ENCODE measurements at places on chromosomes 7 and 10. TPM values are rescaled to one million over a fixed set of nuclear protein-coding genes. Genes with fewer than 3 reads are reported as not detected.

MYH16 gene
- 0.89 TPM for total RNA-seq

ASAH2 gene
- total RNA-seq = 0.29 TPM

PAPSS2 gene
- 11.4 TPM for total RNA-seq

ACSL5 gene
- total RNA-seq = 1.5 TPM

ITPRID1 gene
- not detected for total RNA-seq

PTN gene
- total RNA-seq = 4.7 TPM

CRHR2 gene
- not detected for total RNA-seq

CUL2 gene
- 33.8 TPM for total RNA-seq

LOXL4 gene
- 5.7 TPM for total RNA-seq

SPAM1 gene
- total RNA-seq = not detected

UPK3B gene
- not detected for total RNA-seq

PKD2L1 gene
- not detected for total RNA-seq

ZFAND2A gene
- total RNA-seq = 33.2 TPM

FGFR2 gene
- total RNA-seq = 8.9 TPM

PLEKHA1 gene
- total RNA-seq = 48.7 TPM

GALNT17 gene
- total RNA-seq = 5.0 TPM

NUPR2 gene
- not detected for total RNA-seq

ZNF248 gene
- total RNA-seq = 7.9 TPM

SAP25 gene
- total RNA-seq = 0.62 TPM

FAM24B gene
- 14.6 TPM for total RNA-seq

KLF6 gene
- total RNA-seq = 131 TPM

ZNF467 gene
- total RNA-seq = 0.48 TPM

NYAP1 gene
- total RNA-seq = 0.14 TPM

ZP3 gene
- total RNA-seq = 8.6 TPM

CHN2 gene
- total RNA-seq = 3.6 TPM

IL6 gene
- total RNA-seq = 8.5 TPM

PLAU gene
- 709 TPM for total RNA-seq

NXPH1 gene
- total RNA-seq = not detected

HOXA7 gene
- 28.8 TPM for total RNA-seq

CCDC71L gene
- total RNA-seq = 32.1 TPM

OPN1SW gene
- not detected for total RNA-seq

HOXA3 gene
- total RNA-seq = 26.4 TPM

CDH23 gene
- 0.04 TPM for total RNA-seq

FGF8 gene
- total RNA-seq = not detected

TMEM176A gene
- total RNA-seq = 18.9 TPM

OPALIN gene
- total RNA-seq = not detected

ZNF488 gene
- 0.29 TPM for total RNA-seq

LSM5 gene
- 10.0 TPM for total RNA-seq

HTR5A gene
- not detected for total RNA-seq

CLDN12 gene
- total RNA-seq = 62.7 TPM

BLNK gene
- 0.55 TPM for total RNA-seq

BICC1 gene
- total RNA-seq = 64.6 TPM

ACTL6B gene
- total RNA-seq = not detected

AKR1D1 gene
- total RNA-seq = not detected

NPSR1 gene
- total RNA-seq = not detected

TDRD1 gene
- not detected for total RNA-seq

AKR1E2 gene
- total RNA-seq = 1.9 TPM

FOXP2 gene
- total RNA-seq = 0.14 TPM

C7orf57 gene
- 0.34 TPM for total RNA-seq
